Suprapubic skin (tissue), 4 donors: ENCODE measurements at places on chromosomes 12 and 14.

DNA sequence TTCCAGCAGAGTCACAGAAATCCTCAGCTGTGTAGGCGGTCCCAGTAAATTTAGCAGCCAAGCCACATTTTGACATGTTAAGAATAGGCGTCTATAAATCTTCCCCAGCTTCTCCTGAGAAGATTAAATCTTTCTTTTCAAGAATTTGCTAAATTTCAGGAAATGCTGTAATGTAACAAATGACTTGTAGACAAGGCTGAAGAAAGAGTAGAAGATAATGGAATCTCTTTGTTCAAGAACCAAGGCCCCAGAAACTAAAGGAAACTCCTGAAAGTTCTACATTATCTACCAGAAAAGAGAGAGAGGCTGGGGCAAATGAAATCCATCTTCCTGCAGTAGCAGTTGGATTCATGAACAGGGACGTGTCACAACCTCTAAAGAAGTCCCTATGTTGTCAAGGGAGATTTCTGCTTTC is 760.3 kb downstream of the NOVA1 start:
- DNase-seq: no peak

DNA sequence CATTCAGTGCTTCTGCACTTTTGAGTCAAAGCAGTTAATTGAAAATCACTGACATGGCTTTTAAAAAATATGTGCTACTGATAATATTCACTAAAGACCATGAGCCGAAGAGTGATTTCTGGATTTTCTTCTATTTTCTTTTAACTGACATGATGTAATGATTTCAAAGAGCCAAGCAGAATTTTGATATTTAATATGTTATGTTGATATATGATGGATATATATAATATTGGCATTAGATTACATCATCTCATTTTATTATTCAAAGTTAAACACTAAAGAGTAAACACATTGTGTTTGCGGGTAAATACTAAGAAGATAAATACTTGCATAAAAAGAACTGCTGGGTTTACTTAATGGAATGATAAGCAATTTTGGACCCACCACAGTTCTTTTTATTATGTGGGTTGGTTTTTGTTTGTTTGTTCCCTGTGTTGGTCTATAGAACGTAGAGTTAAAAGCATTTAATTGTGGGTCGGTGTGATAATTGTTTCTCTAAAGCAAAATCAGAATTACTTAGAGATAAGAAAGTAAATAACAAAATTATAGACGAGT is 692 bp downstream of the SPIC start:
- no peak for DNase-seq

GRCh38 chr12:131473261-131473660 is 237.6 kb upstream of the SFSWAP start:
- no peak for DNase-seq

DNA sequence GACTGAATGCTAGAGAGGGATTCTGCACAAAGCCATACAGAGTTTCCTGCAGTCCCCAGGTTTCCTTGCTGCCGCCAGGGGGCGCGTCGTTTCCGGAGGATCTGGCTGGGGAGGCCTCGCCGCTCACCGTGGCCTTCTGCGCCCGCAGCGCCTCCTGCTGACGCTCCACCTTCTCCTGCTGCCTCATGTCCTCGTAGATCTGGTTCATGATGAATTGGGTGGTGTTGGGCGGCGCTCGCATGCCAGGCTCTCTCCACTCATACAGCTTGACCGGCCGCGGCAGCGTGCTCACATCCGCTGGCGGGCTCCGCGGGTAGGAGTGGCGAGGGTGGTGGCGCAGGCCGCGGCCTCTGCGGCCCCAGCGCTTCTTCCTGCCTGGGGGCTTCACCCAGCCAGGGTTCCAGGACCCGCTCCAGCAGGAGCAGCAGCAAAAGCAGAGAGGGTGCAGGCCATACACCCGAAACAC is 987 bp downstream of the CCER1 start:
- no peak for DNase-seq

GRCh38 chr14:50740856-50741255 is 72.8 kb upstream of the SAV1 start:
- no peak for DNase-seq

- no peak for DNase-seq
Observed at GRCh38 chr12:19048943-19049342, 80.6 kb upstream of the PLEKHA5 start.

DNA sequence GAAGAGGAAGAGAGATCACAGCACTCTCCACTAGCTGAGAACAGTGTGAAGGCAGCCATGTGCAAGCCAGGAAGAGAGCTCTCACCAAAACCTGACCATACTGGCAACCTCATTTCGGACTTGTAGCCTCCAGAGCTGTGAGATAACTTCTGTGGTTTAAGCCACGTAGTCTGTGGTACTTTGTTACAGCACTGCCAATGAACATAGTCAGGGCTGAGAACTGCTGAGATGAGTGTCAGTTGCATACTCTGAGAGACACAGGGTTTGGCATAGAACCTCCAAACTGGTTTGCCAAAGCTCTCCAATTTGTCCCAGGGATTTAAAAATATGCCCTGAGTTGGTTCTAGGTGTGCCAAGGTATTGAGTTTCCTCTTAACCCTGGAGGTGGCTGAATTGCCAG is 218.6 kb downstream of the ATP23 start:
- DNase-seq: no peak

DNA sequence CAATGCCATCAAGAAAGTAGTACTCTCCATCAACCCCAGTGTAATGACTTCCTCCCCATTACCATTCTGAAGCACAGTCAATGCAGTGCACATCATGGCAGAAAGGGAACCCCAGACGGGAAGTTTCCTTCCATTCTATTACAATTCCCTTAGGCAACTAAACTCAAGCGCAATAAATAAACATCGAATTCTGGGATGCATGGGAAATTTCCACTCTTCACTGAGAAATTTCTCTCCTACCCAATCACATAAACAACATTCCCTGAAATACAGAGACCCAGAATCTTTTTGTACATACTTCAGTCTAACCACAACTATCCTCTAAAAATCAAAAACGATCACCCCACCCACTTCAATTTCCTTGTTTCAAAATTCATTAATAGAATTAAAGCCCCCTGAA is 20.0 kb downstream of the SARNP start:
- no peak for DNase-seq

DNA sequence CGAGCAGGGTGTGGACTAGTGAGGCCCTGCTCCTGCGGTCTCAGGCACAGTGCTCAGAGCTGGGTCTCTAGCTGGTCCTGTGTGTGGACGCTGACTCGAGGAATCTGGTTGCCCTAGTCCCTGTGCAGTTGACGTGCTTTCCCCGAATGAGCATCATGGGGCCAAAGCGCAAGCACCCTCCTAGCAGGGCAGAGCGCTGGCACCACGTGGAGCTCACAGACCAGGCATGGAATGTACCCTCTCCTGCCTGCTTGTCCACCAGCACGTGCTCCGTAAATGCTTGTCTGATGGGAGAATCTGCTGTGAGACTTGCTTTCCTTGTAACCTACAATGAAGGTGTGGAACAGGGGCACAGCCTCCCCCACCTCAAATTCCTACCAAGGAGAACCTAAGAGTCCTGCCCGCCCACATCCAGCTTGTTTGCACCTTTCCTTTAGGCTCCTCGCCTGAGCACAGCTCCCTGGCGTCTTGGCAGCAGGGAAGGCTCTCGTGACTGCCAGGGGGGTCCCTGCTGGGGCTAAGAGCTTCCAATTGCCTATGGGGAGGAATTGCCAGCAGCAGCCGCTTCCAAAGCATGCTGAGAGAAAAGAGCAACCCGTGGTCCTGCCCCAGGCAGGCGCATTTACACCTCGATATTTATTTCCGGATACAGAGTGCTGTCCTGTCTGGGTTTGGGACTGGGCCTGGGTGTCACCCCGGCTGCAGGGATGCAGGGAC is 125.0 kb downstream of the PIWIL1 start:
- DNase-seq: no peak

DNA sequence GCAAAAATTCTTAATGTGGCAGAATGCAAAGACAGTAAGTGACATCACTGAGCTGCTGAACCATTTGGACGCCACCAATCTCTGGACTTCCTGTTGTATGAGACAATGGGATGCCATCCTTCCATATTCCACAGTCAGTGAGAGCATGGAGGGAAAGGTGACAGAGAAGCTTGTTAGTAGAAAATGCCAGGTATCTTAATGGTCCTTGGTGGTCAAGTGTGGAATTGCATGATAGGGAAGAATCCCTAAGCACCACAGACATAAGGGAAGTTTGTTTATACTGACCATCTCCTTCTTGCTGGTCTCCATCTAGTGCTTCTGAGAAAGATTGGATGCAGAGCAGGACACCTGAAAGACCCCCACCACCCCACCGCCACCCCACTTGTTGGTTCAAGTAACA is 1410.0 kb upstream of the TMEM132C start:
- DNase-seq: no peak

DNA sequence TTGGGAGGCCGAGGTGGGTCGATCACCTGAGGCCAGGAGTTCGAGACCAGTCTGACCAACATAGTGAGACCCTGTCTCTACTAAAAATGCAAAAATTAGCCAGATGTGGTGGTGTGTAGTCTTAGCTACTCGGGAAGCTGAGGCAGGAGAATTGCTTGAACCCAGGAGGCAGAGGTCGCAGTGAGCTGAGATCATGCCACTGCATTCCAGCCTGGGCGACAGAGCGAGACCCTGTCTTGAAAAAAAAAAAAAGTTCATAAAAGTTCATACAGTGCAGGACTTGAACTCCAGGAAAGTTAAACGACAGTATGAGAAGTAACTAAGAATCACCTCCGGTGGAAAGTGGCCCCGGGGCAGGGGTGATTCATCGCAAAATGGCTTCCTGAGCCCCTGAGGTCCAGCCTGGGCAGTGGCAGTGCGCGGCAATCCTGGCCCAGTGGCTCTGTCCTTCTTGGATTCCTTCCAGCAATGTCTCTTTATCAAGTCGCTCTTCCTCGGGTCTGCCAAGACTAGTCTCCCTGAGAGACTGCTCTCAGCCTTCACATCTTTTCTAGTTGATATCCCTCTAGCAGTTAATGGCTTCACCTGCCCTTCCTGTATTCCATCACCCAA is 16.7 kb upstream of the MAP1LC3B2 start:
- no peak for DNase-seq

GRCh38 chr14:72499746-72500145 is 394.2 kb downstream of the DPF3 start:
- no peak for DNase-seq

GRCh38 chr12:40054555-40055227 is 51.2 kb downstream of the SLC2A13 start:
- no peak for DNase-seq

DNA sequence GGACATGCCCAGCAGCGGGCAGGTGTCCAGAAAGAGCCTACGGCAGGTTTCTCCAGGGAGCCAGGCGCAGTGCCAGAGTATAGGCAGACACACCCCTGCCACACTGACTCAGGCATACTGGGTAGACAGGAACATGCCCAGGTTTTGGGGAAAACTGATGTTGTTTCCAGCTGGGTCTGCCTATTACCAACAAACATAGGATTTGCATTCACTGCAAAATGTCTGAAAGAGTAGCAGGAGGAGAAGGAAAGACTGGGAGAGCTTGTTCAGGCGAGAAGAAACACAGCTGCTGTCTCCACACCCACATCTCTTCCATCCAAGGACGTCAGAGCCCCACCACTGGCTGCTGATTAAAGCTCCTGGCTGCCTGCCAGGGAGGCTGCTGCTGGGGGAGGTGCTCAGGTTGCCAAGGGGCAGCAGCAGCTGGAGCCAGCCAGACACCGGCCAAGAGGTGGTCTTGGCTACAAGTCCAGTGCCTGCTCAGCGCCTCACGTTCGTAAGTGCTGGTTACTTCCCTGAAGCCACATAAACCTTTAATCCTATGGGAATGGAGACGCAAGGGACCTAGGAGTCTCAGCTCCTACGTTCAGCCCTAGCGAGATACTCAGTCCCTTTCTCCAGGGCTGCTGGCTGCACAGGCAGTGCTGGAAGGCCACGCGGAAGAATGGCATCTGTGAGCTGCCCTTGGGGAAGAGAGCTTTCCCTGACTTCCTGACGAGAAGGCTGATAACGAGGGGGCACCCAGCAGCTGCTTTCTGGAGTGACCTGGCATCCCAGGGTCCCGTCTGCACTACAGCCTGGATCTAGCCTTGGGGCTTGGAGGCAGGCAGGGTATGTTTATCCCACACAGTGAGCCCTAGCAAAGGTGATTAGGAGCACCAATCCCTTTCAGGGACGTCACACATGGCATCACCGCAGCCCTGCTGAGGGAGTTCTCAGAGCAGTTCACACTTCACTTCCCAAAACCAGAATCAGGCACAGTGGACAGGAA is 58.1 kb downstream of the PLEKHG3 start:
- no peak for DNase-seq

DNA sequence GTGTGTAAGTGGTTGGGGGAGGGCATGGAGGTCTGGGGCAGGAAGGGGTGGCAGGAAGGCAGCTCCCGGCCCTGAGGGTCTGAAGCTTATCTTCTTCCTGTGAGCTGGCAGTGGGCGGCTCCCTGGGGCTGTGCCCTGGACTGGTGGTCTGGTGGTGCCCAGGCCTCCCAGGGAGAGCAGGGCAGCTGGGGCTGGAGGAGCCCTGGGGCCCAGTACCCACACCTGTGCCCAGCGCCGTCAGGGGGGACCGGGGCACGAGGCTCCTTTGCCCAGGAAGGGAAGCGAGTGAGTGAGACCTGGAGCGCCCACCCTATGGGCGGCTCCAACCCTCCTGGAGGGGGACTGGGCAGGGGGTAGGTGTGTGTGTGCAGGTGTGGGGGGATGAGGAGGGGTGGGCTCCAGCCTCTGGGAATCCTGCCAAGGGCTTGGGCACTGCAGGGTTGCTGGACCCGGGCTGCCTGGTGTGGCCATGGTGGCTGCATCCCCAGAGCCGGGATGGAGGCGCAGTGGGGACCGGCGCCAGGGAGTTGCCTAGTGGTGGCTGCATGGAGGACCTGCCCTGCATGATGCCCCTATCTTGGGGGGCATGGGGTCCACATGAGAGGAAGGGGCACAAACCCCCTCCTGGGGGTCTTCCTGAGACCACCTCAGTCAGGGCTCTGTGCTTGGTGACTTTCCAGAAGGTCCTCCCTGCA is 353.6 kb downstream of the TMEM121 start:
- peak; percentile 41 for DNase-seq

DNA sequence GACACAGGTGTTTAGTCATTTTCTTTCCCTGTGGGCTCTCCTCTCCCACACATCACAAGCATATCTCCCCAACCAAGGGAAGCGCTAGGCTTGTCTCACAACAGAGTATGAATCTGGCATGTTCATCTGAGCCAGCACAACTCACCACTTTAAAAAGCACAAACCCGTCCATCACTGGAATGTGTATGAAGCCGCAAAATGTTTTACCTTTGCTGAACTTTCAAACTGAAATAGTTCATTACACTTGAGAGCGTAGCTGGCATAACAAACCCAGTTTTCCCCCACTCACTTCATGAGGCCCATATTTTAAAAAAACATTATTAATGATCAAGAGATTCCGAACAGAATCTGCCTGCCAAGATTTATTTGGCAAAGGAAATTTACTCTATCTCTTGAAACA is 15.8 kb downstream of the NID2 start:
- DNase-seq: no peak

- DNase-seq: no peak
Observed at GRCh38 chr14:85530626-85531025, 682 bp downstream of the FLRT2 start.
